ENCODE measurements at places on chromosomes 16 and 17. TPM values are rescaled to one million over a fixed set of nuclear protein-coding genes. Genes with fewer than 3 reads are reported as not detected.

KRTAP4-5 gene
- total RNA-seq = not detected

DCTN5 gene
- 152 TPM for total RNA-seq

UBE2Z gene
- 182 TPM for total RNA-seq

CD300LB gene
- total RNA-seq = not detected

HOXB7 gene
- total RNA-seq = 31.3 TPM

KRTAP1-5 gene
- not detected for total RNA-seq

GRIN2A gene
- total RNA-seq = 34.6 TPM

Data from Calu3 (cell line).